Activated T-helper 1 cell treated with Interleukin-2 at 50 U/mL for 16 hours (primary cell): ENCODE measurements at places on chromosomes 7 and 10.

GRCh38 chr7:108345710-108346336, 110.4 kb downstream of the NRCAM start:
- no peak for DNase-seq

DNA sequence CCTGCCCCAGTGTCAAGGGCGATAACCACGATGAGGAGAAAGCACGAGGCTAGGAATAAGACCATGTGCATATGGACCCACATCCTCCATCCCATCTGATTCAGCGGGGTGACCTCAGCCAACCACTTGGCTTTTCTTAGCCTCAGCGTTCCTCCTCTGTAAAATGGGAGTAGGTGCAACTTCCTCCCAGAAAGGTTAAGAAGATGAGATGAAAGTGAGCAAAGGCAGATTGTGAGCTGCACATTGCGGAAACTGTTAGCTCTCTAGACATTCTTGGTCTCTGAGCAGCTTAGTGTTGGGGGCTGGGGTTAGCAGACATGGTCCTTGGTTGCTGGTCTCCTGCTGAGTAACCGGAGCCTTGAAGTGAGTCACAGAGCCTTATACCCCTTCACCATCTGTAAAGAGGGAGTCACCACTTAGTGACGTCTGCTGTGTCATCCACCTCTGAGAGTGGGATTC, 497.3 kb upstream of the GALNT17 start:
- DNase-seq: no peak

DNA sequence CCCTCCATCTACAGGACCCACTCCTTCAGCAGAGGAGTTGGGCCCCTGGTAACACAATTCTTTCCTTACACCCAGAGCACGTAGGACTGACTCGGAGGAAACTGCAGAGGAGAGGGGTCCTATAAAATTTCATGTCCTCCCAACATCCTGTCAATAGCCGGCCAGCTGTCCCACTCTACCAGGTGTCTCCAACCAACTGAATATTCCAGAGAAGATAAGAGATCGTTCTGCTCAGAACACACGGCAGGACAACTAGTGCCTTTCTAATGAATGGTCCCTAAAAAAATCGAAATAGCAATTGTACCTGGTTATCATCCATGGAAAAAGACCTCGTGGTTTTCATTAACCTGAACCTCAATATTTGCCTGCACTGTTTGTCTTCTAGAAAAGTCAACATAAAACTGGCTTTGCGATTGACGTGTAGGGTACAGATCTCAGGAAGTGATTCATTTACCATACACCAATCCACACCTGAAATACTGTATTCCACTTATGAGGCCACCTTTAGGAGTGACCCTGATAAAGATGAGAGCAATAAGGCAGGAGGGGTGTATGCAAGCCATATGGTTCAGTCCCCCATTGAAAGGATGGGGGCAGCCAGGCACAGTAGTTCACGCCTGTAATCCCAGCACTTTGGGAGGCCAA, 111.7 kb downstream of the PARP12 start:
- no peak for DNase-seq

DNA sequence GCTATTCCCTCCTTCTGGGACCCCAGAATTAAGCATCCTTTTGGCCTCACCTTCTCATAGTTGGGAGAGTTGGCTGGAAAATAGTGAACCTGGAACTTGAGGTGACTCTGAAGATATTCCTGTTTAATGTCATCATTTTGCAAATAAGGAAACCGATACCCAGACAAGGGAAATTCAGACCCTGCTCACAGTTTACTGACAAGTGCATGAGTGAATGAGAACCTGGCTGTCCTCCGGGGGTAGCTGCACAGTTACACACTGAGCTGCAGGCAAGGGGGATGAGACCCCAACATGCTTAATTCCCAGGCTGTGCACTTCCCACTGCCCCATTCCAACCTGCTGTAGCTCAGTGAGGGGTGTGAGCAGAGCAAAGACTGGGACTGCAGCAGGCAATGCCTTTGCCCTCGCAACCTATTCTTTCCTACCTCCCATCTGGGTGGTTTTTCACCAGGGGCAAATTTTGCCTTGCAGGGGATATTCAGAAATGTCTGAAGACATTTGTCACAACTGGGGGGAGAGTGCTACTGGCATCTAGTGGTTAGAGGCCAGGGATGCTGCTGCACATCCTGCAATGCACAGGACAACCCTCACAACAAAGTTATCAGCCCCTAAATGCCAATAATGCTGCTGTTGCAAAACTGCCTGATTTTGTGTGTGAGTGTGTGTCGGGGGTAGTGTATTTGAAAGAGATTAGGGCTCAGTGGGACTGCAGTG, 136.2 kb downstream of the SORCS3 start:
- DNase-seq: no peak

DNA sequence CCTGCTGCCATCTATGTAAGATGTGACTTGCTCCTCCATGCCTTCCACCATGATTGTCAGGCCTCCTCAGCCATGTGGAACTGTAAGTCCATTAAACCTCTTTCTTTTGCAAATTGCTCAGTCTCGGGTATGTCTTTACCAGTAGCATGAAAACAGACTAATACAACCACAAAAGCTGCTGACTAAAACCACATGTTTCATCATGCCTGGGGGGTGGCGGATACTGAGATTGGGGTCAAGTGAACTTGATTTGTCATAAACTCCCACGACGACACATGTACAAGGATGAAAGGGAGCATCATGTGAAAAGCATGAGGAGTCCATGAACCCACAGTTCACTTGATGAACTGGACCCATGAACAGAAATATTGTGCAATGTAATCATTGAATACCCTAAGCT, 134.9 kb upstream of the ANK3 start:
- no peak for DNase-seq

GRCh38 chr7:38339953-38340819, 66.8 kb upstream of the TARP start:
- no peak for DNase-seq

GRCh38 chr7:6708304-6708703, 1.6 kb upstream of the ZNF12 start:
- DNase-seq: no peak

GRCh38 chr7:129163875-129164544, 19.5 kb downstream of the TSPAN33 start:
- DNase-seq: no peak

GRCh38 chr7:84484502-84485079, 290.0 kb upstream of the SEMA3A start:
- no peak for DNase-seq

DNA sequence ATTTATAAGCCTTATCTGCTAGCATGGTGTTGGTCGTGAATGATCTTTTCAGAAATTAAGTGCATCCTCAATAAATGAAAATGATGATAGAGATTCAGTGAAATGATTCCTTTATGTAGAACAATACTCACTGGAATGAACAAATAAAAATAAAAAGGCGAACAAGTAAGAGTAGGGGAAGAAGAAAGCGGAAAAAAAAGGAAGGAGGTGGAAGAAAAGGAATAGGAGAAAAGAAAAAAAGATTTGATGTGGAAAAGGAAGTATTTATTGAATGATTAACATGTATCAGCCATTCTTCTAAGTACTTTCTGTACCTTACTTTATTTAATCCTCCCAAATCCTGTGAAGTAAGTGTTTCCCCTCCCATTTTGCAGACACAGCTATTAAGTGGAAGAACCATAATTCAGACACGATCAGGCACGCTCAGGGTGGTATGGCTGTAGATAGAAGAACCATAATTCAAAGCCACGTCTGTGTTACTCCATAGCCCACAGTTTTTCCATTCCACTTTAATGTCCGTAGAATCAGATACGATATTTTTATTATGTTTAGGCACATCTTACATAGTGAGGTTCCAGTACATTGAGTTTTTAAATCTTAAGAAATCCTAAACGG, 156.2 kb upstream of the LAMB4 start:
- DNase-seq: no peak

GRCh38 chr7:138895679-138896078, 85.5 kb downstream of the KIAA1549 start:
- no peak for DNase-seq

- no peak for DNase-seq
Observed at GRCh38 chr7:26143298-26144048, 8.5 kb upstream of the NFE2L3 start.

GRCh38 chr7:19463581-19463980, 245.3 kb downstream of the POLR1F start:
- no peak for DNase-seq

DNA sequence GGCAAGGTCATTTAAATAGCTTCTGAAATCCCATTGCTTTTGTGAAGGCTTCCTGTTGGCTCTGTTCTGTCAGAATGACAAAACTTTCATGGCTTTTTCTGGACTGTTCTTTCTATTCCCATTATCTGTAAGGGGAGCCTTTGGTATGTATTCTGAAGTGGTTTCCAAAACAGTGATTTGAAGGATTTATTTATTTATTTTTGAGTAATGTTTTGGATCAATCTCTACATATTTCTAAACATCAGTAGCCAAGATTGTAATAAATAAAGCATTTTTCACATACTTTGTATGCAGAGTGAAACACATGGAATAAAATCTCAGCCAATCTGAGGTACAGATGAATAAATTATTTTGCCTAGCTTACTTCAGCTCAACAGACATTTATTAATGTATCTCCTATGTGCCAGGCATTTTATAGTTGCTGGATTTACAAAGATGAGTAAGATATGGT, 121.1 kb downstream of the BBS9 start:
- no peak for DNase-seq

DNA sequence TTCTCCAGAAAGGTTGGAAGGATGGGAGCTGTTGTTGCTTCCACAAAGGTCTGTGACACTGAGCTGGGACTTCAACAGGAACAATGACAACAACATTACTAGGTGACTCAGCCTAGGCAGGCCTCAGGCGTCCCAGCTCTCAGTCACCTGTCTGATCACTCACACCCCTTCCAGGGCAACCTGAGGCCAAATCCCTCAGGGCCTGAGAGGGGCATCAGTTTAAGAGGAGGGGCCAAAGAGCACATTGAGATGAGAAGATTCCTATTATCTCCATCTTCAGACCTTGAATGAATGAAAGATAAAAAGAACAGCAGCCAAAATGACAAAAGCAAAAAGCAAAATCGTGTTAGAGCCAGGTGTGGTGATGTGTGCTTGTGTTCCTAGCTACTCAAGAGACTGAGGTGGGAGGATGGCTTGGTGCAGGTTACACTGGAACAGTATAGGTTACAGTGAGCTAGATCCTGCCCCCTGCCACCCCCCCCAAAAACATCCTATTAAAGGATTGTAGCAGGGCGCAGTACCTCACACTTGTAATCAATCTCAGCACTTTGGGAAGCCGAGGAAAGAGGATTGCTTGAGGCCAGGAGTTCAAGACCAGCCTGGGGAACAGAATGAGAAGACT, at the start of gene ATG9B:
Gene ATG9B (minus strand): TSS at position 60 of the 622 bp plus-strand sequence. CDS start 71 bp downstream, outside the sequence.
- no peak for DNase-seq

DNA sequence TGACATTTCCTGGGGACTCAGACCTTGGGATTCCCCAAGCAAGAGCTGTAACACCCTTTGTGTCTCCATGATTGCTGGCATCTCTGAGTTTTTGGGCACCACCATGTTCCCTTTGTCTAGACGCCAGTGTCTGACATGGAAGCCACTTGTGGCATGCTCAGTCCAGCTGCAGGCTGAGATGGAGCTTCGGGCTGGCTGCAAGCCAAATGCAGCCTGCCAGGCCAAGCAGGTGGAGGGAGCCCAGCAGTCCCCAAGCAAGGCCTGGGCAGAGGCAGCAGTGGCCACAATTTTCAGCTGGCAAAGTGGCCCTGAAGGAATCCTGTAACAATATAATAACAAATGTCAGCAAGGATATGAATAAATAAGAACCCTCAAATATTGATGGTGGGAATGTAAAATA, 86.2 kb upstream of the ABCB5 start:
- no peak for DNase-seq
